IMR-90 (cell line): ENCODE measurements at places on chromosomes 1 and 21. TPM values are rescaled to one million over a fixed set of nuclear protein-coding genes. Genes with fewer than 3 reads are reported as not detected.

Gene PRUNE1
- total RNA-seq = 7.9 and 8.6 TPM in 2 replicates

Gene OR2T29
- not detected in 2 replicates for total RNA-seq

Gene C1orf87
- total RNA-seq = not detected in 2 replicates

- DNase-seq = no peak
Measured at GRCh38 chr21:45407629-45408247, 2.8 kb downstream of the COL18A1 start.
